Ecto neural progenitor cell (in vitro differentiated cells): ENCODE measurements at places on chromosomes 12 and 14.
A peak's percentile ranks its signal among the peaks of the same experiment; 100 is the strongest.

DNA sequence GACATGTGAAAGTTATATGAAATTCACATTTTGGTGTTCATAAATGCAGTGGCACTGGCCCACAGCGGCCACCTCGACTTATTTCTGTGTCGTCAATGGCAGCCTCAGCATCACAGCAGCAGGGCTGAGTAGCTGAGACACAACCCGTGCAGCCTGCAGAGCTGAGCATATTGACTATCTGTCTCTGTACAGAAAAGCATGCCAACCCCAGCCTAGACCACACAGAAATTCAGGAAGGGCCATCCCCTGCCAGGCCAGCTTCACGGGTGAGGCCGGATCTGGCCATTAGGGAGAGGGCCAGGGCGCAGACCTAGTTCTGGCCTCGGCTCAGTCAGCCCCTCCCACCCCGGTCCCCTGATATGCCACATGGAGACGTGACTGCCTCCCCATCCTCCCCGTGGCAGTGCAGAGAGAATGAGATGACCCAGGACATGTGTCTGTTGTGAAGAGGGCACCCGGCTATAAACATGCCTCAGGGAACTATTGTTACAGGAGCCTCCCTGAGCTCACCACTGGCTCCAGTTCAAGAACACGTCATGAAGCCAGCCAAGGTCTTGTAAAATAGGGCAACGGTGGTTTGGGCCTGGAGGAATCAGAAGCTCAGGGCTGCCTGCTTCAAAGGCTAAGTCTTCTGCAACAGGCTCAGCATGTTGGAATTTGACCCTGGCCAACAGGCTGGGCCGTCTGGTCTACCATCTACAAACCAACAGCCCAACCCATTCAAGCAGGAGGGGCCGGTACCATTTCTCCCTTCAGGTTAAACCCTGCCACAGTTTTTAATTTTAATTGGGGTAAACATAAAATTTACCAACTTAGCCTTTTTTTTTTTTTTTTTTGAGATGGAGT, 25.5 kb downstream of the SCARB1 start:
- no peak for DNase-seq

- DNase-seq = no peak
Measured at GRCh38 chr12:105481392-105482300, 151.2 kb downstream of the C12orf75 start.

- DNase-seq = no peak
Measured at GRCh38 chr14:106850913-106851825, 1324.8 kb downstream of the TMEM121 start.

GRCh38 chr12:21607701-21608100, 3.1 kb upstream of the GYS2 start:
- DNase-seq = no peak

DNA sequence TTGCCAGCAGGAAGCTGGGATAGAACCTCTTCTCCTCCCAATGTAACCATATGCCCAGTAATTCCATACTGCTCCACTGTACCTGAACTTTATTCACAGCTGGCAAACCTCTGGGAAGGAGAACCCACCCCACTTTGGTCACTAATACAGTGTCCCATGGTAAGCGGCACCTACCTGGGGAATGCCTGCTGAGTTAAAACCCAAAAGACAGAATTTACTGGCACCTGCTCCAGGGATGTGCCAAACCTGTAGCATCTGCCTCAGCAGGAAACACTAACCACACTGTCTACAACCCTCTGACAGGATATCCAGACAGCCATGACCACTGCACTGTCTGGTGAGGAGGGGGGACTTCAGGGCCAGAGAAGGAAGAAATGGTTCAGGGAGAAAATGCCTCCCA, 26.6 kb downstream of the DDX24 start:
- DNase-seq = peak; percentile 12

DNA sequence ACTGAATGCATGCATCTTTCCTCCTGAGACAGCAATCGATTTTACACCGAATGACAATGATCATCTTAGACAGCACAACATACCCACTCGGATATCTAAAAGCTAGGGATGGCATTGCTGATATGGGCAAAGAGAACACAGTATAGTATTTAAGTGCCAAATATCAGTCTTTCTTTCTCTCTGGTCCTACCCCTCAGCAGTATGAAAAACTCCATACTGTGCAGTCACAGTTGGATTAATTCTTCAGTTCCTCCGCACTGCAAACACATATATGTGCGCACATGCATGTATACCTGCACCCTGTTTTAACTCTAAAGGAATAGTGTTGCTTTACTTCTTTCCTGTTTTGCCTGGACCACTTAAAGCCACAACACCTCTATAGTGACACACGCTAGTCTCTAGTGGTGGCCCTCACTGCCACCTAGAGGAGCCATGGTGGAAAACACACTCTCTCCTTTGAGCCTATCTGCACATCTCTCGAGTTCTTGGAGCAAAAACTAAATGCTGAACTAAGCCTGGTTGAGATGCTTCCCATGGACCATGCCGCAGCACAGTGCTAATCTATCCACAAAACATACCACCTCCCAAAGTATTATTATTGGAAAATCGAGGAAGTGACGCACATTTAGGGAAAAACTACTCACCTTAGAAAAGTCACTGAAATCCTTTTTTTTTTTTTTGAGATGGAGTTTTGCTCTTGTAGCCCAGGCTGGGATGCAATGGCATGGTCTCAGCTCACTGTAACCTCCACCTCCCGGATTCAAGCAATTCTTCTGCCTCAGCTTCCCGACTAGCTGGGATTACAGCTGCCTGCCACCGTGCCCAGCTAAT, 11.9 kb downstream of the TMEM52B start:
- peak; percentile 65 for DNase-seq

DNA sequence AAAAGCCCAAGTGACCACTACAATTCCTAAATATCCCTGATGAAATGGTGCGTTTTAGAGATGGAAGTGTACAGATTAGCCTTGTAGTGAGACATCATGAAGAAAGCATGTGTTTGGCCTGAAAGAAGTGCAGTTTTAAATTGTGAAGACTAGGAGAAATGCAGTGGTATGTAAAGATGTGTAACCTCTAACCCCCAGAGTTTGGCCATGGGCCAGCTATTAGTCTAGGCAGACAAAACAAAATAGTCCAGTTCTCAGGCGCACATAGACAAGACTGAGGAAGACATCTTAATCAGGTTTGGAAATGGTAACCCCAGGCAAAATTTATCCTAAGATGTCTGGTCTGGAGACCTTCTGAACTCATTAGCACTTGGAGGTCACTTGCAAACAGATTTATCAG, 23.4 kb downstream of the WBP11 start:
- DNase-seq = no peak

GRCh38 chr12:128693115-128693514, 130.6 kb downstream of the SLC15A4 start:
- no peak for DNase-seq

GRCh38 chr14:86299994-86300393, 770.0 kb downstream of the FLRT2 start:
- DNase-seq = no peak

DNA sequence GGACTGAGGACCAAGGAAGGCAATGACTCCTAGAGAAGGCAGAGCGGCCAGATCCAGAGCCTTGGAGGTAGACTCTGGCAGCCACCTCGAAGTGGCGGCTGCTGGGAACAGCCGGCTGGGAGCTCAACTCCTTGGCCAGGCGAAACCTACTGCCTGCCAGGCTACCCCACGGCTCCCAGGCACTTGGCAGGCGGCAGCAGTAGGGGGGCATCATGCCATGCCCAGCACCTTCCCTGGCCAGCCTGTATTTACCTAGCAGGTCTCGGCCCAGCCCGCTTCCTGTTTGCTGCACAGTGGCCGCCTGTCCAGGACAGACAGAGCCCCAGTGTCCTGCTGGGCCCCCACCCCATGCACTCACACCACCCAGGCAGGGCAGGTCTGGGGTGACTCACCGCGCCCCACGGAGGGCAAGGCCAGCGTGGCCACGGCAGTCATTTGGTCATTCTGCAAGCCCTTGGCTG, 10.2 kb downstream of the TRPV4 start:
- peak; percentile 50 for DNase-seq

- no peak for DNase-seq
Measured at GRCh38 chr12:87086118-87086891, 830.1 kb upstream of the MGAT4C start.

GRCh38 chr12:43730283-43730682, 28.3 kb downstream of the PUS7L start:
- no peak for DNase-seq

DNA sequence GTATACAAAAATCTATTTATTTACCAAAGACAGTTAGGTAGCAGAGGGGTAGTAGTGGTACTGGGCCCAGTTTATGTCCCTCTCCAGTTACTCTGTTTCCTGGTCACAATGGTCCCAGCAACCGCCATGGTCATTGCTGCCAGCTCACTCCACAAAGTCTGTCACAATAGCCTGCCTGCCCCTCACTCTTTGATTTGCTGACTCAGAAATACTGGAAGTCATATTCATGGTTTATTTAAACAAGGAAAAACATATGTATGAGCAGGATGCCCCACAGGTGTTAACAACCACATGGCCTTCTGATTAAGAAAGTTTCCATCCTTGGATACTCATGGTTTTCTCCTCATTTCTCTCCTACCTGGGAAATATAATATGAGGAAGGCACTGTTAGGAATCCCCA, 49.2 kb downstream of the TSHR start:
- no peak for DNase-seq

DNA sequence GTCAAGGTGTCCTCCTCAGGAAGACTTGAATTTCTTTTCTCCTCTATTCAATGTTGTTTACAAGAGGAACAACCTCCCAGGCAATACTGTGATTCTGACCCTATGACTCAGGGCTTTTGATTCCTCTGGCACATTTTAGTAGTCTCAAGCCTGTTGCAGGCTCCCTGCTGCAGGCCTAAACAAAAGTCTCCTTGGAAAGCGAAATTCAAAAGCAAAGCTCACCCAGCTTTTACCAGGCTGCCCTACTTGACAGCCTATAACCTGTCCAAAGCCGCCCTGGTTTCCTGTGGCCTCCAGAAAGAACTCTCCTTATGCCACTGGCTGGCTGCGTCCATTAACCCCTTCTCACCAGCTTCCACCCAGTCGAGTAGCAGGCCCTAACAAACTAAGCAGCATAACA, 11.6 kb downstream of the FGD6 start:
- no peak for DNase-seq

- no peak for DNase-seq
Measured at GRCh38 chr12:99870085-99870484, 114.7 kb downstream of the ANKS1B start.

- no peak for DNase-seq
Measured at GRCh38 chr12:104522985-104523722, 66.4 kb downstream of the CHST11 start.

DNA sequence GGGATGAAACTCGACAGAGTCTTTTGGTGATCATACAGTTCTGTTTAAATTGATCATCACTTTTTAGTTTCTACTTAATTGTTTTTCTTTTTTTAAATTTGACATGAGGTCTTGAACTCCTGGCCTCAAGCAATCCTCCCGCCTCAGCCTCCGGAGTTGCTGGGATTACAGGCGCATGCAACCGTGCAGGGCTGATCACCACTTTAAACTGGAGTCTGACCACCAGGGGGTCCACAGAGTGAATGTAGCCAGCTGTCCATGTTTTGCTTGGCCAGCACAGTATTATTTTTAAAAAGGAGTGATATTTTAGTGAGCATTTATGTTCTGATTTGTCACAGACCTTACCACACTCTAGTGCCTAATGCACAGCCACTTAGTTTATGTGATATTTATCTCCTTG, 10.7 kb downstream of the DAAM1 start:
- DNase-seq = no peak

DNA sequence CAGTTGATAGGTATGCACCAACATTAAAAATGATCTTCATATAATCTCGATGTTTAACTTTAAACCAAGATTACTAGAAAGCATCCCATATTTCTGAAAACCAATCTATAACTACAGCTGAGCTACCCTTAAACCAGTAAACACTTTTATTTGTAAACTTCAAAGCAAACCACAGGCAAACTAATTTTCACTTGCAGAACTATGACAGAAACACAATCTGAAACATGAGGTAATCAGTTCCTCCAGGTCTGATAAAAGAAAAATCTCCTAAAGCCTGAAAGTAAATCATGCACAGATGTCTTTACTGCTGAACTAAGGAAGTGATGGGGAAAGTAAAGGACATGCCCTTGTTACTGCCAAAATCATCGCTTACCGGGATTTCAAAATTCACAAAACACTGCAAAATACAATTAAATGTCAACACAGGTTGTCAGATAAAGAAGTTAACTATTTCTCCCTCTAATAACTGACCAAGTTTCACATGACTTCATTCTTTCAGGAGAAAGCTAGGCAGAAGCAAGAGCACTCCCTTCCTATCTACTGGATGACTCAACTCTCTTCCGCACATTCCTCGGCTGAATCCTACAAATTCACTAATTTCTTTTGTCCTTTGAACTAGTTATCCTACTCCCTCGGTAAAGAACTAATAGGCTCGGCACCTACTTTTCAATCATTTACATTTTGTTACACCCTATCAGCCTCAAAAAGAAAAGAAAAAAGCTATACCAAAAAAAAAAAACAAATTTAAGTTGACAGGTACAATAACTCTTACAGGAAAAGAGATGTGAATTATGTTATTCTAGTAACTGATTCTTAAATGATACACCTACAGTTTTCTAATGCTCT, 1.4 kb downstream of the EEA1 start:
- no peak for DNase-seq

- no peak for DNase-seq
Measured at GRCh38 chr12:66724616-66725015, 45.7 kb upstream of the GRIP1 start.

GRCh38 chr14:90969531-90970166, 90.8 kb downstream of the RPS6KA5 start:
- no peak for DNase-seq

DNA sequence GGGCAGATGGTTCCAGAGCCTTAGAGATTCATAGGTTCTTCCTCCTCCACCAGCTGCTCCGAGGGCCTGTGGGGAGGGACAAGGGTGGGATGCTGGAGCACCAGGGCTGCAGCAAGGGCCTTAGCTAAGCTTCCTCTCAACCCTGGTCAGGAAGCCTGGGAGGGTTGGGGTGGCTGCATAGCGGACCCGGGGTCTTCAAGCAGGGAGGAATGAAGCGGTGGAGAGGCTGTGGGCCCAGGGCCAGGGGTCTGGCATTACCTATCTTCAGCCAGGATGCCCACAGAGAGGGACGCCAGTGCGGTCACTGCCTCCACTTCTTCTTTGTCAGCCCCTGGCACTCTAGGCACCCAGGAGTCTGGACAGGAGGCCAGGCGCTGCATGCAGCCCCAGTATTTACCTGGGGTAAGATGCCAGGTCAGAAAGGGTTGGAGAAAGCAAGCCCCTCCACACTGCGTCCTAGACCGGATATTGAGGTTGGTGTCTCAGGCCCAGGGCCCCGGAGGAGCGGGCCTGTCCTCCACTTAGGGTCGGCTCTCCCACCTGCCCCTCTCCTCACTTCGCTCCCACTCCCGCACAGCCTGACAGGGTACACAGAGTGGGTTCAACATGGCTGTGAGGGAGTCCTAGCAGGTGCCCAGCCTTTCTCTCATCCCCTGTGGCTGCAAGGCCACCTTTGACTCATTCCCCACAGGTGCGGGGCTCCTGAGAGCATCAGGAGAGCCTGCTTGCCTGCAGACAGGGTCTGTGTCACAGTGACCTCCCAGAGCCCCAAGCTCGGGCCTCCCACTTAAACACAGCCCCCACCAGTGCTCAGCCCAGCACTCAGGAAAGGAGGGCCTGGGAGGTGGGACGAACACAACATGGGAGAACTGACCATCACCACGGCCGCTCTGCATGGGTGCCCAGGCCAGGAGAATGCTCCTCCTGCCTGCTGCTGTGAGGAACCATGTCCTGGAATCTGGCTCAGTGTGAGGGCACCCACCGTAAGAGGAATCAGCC, 11.1 kb downstream of the SLC48A1 start:
- DNase-seq = no peak
